ENCODE measurements at places on chromosomes 3 and 15. TPM values are rescaled to one million over a fixed set of nuclear protein-coding genes. Genes with fewer than 3 reads are reported as not detected.

- no peak for DNase-seq
Observed at GRCh38 chr3:194346621-194347020, 4.5 kb downstream of the CPN2 start.

- DNase-seq = no peak
Observed at GRCh38 chr3:47476330-47476626, 537 bp upstream of the SCAP start.

GRCh38 chr15:66875588-66876420 lies 173.8 kb downstream of the SMAD6 start:
- DNase-seq = no peak

DNA sequence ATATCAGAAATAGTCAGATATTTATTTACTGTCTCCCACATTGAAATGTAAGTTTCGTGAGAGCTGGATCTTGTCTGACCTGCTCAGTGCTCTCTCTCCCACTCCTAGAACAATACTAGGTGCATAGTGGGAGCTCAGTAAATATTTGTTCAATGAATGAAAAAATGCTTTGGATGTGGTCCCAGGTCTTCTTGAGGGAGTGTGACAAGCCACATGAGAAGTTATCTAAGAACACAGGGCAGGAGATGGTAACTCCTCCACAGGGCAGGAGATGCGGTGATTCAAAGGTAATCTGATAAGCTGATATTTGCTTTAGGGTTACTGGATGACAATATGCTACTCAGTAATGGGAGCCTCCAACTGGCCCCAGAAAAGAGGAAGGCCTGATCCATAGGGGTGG lies 25.8 kb upstream of the PLA2G4E start:
- no peak for DNase-seq

DNA sequence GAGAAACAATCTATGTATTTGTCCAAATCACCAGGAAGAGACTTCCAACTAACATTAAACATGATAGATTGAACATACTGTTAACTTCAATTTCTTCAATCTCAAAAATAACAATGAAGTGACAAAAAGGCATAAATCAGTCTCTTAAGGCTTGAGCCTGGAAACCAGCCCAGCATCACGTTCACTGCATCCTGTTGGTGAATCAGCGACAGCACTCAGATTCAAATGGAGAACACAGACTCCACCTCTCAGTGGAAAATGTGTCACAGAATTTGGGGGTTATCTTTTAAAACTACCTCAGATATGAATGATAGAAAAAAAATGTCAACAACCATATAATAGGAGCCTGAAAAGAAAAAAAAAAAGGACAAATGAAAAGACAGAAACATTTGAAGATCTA lies 212.0 kb downstream of the MINAR1 start:
- no peak for DNase-seq

- DNase-seq = no peak
Observed at GRCh38 chr3:74613521-74614106, 845 bp downstream of the CNTN3 start.

DNA sequence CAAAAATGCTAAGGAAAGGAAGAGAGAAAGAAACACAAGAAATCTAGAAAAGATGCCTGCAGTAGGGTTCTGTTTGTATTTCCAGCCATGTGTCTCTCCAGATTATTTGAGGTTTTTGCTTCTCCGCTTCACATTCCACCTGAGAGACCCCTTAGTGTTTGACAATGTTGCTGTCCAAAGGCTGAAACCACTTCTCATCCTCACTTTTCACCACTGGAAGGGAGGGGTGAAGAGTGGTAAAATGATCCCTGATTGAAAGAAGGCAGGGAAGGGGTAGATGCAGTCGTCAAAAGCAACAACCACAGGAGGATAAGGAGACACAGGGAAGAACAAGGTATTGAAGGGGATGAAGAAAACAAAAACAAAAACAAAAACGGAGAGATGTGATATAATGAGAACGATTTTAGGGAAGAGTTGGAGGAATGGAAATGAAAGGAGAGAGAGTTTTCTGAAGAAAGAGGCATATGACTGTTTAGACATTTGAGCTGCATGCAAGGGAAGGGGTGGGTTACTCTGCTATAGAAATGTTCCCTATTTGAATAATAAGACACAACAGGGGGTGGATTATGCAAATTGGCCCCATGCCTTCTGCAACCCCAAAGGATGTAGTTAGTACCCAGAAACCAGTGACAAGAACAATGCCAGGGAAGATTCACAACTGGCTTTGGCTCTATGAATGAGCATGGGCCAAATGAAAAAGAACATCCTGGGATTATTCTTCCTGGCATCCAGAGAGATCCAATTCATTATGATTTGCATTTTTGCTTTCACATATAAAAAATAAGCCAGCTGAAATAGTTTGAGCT lies 235.9 kb downstream of the GAP43 start:
- DNase-seq = no peak

DNA sequence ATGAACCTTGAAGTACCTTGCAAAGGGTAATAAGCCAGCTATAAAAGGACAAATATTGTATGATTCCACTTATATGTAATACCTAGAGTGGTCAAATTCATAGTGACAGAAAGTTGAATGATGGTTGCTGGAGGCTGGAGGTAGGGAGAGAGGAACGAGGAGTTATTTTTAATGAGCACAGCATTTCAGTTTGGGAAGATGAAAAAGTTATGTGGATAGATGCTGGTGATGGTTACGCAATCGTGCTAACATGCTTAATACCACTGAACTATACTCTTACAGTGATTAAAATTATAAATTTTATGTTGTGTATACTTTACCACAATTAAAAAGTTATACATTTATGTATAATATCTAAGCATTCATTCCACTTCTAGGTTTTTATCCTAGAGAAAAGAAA lies 168.6 kb downstream of the GRM7 start:
- DNase-seq = no peak

GRCh38 chr3:28739647-28740046 lies 391.0 kb upstream of the AZI2 start:
- DNase-seq = no peak

GRCh38 chr15:99473981-99474906 lies 91.5 kb upstream of the MEF2A start:
- DNase-seq = no peak

DNA sequence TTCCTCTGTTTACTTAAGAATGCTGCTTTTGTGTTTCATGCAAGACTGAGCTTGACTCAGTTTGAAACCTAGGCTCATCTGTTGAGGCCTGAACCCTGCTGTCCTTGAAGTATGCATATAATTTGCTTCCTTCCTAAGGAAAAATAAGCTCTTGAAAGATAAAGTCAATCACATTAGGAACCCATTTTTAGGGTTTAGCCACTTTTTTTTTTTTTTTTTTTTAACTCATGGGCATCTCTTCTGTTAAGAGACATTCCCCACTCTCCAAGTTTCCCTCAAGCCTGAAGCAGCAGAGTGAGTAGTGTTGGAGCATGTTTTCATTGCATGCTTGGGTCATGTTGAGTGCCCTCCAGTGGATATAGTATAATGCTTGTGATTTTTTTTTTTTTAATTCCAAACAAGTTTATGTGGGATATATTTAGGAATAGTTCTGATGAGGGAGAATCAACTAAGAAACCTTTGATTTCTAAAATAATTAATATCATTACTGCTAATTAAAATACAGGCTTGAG lies 3.6 kb downstream of the CTNNB1 start:
- DNase-seq = peak; percentile 45

DNA sequence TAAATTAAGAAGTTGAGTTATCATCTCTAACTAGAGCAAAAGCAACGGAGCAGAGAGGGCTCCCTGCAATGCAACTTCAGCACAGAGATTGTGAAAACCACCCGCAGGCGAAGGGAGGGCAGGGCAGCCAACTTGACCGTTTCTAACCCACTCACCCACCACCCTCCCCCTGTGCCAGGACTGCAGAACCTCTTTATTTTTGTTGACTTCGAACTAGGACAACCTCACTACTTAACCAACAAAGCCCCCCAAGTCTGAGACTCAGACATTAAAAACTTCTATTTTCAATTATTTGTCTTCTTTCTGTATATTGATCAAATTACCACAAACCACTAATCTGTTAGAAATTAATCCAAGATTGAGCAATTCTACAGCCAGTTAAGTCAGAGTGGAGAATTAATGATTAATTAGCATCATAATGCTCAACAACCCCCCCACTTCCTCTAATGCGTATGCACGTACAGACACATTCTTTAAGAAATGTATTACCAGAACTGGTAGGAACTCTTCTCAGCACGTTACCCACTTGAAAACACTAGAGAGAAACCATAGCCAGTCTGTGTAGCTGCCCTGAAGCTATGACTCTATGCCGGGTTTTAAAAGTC lies 2.0 kb downstream of the MGLL start:
- no peak for DNase-seq

GRCh38 chr15:100680726-100681125 lies 78.3 kb downstream of the ASB7 start:
- DNase-seq = no peak

DNA sequence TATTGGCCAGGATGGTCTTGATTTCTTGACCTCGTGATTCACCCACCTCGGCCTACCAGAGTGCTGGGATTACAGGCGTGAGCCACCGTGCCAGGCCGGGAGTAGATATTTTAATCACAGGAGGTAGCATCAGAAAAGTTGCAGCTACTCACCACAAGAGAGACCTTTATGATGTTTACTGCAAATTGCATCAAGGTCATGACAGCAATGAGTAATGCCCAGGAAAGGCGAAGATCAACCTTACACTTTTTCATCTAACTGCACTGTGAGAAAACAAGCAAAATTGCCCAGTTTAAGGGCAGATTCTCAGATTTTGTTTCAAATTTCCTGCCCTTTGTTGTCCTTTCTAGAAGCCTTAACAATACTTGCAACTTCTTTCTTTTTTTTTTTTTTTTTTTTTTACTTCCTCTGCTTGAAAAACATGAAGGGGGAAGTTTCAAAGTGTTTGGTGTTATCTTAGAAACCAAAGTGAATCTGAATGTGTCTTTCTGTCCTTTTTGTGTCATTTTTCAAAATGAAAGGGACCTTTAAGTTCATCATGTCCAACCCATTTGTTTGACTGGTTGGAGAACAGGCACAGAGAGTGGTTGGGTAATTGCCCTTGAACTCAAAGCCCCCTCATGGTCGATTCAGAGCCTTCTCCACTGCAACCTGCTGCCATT lies 25.0 kb downstream of the TGFBR2 start:
- no peak for DNase-seq

GRCh38 chr3:133112666-133113065 lies 74.5 kb downstream of the TMEM108 start:
- DNase-seq = no peak

- no peak for DNase-seq
Observed at GRCh38 chr3:13818919-13819318, 61.0 kb downstream of the WNT7A start.

DNA sequence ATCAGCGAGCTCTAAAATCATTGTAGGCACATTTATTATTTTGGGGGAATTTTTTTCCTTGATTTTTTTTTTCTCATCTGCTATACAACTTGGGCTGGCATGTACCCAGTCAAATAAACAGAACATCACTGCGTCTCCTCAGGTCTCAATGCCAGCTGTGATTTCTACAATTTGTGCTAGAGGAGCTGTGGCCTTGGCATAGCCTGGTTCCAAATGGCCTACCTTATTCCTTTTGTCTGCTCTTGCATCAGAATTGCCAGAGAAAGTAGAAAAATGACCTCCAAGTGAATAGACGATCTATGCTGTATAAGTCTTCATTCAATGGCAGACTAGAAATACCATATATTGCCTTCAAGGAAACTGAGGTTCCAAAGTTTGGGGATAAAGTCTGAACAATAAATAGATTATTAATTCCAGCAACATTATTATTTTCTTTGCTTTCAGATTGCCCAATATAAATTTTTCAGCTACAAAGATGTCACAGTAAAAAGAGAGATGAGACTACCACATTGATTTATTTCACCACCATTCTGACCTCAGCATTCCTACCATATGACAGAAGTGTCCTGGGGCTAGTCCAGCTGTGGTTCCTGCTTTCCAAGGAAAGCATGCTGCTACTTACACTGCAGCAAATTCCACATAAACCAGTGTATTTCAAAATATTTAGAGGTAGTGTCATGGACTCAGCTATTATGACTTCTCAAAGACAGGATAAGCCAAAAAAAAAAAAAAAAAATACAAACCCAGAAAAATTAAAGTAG lies 493.9 kb upstream of the ZNF385D start:
- DNase-seq = peak; percentile 79

- no peak for DNase-seq
Observed at GRCh38 chr3:119145128-119145499, 851 bp upstream of the TEX55 start.

GRCh38 chr3:116966649-116967048 lies 257.1 kb downstream of the TUSC7 start:
- no peak for DNase-seq

DNA sequence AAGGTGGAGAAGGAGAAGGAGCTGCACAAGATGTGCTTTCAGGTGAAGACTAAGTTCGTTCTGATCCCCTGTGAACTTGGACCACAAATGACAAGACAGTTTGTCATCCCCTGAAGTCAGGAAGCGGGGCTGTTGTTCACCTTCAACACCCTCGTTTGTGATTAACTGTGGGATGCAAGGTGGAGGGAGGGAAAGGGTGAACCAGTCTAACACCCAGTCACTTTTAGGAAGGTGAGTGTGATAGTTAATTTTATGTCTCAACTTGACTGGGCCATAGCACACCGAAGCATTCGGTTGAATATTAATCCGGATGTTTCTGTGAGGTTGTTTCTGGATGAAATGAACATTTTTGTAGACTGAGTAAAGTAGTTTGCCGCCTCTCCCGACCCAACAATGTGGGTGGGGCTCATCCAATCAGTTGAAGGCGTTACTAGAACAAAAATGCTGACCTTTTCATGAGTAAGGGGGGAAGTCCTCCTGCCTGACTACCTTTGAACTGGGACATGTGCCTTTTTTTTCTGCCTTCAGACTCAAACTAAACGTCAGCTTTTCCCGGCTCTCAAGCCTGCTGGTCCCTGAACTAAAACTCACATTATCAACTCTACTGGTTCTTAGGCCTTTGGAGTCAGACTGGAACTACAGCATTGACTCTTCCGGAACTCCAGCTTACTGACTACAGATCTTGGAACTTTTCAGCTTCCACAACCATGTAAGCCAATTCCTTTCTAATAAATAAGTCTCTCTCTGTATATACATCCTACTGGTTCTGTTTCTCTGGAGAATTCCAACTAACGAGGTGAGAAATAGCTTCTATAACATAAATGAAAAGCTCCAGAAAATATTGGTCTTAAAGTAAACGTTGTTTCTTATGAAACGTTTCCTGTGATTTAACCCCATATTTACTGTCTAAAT lies 264.0 kb upstream of the SLITRK3 start:
- no peak for DNase-seq

DNA sequence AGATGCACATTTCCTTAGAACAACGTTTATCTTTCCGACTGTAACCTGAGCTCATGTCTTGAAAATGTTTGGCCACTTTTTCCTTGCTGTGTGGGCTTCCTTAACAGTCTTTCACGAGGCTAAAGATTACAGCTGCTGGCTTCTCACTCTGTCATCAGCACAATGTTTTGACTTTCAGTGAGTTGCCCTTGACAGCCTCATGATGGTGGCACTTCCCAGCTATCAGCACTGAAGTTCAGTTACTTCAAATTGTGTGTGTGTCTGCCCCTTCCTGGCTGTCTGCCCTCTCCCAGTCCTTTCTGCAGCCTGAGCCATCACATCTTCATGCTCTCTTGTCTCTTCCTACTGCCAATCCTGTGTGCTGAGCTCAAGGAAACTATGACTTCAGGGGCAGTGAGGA lies 152.2 kb downstream of the NTRK3 start:
- no peak for DNase-seq

Gene KBTBD8
- 2.6 TPM for total RNA-seq

Gene CYP1A2
- total RNA-seq = 0.10 TPM

Gene CALML4
- total RNA-seq = 6.1 TPM

Gene TXNRD3
- 13.6 TPM for total RNA-seq

Measured in skin of body (tissue), 3 donors.